Chondrocyte (in vitro differentiated cells): ENCODE measurements at places on chromosomes 1 and 21. TPM values are rescaled to one million over a fixed set of nuclear protein-coding genes. Genes with fewer than 3 reads are reported as not detected.

BARHL2 gene
- total RNA-seq: not detected in 3 replicates

EPHB2 gene
- 44.6 to 57.5 TPM (median 48.0 TPM) in 3 replicates for total RNA-seq

LRRC53 gene
- total RNA-seq: not detected in 3 replicates

NEXN gene
- total RNA-seq: 46.2 to 48.3 TPM (median 47.6 TPM) in 3 replicates

S100A4 gene
- total RNA-seq: 331 to 404 TPM (median 388 TPM) in 3 replicates

CFAP74 gene
- not detected in 3 replicates for total RNA-seq

GRCh38 chr1:61253059-61253735 is 170.8 kb downstream of the NFIA start:
- DNase-seq: no peak

- no peak for DNase-seq
These were observed 511.4 kb downstream of the AJAP1 start for GRCh38 chr1:5165762-5166161.

- DNase-seq: no peak
These were observed 278.9 kb downstream of the SEC16B start for GRCh38 chr1:177690996-177691395.

GRCh38 chr1:116390195-116390594 is 17.2 kb downstream of the ATP1A1 start:
- DNase-seq: no peak

DNA sequence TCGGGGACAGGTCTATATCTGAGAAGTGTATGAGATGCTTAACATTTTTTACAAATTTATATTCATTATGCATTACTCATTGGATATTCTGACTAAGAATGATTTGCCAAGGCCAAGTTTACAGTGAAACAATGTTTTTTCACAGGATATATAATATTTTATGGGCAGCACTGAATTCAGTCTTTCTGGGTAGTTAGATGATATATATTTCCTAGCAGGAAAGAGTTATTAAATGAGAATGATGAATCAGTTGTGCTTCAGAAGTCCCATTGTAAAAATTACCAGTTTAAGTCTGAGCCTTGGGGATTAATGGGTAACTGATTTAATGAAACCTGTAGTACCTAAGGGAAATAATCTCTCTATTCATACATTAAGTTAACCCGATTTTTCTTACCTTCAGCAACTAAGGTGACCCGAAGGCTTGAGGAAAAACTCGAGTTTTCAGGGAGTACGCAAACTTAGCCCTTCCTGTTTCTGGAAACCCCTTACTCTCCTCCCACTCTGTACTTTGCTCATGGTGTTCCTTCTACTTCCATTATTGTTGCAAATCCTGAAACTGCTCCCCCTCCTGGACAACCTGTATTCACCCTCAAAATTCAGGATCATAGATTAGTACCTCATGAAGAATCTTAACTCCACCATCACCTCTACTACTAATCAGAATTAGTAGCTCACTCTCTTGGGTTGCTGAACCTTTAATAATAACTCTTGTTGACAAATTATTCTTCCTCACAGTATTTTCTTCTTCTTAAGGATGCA is 135.1 kb downstream of the AK5 start:
- DNase-seq: no peak

GRCh38 chr1:49556676-49557234 is 467.0 kb downstream of the AGBL4 start:
- DNase-seq: no peak

DNA sequence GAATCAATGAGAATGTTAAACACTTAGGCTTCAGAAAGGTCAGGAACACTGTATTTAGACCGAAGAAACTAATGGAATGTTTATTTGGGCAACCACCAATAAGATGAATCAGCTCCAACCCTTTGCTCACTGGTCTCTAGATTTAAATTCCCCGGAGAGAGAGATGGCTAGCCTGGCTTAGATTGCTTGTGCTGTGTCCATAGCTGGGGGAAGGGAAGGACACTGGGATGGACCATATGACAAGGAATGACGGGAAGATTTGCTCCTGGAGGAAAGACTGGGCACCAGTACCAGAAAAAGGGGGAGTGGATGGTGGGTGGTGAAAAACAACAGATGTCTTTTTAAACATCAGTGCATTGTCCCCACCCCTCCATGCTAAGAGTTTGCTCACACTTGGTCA is 426.6 kb downstream of the DUSP10 start:
- DNase-seq: no peak

- DNase-seq: no peak
These were observed 6.6 kb downstream of the PADI2 start for GRCh38 chr1:17112496-17113236.

DNA sequence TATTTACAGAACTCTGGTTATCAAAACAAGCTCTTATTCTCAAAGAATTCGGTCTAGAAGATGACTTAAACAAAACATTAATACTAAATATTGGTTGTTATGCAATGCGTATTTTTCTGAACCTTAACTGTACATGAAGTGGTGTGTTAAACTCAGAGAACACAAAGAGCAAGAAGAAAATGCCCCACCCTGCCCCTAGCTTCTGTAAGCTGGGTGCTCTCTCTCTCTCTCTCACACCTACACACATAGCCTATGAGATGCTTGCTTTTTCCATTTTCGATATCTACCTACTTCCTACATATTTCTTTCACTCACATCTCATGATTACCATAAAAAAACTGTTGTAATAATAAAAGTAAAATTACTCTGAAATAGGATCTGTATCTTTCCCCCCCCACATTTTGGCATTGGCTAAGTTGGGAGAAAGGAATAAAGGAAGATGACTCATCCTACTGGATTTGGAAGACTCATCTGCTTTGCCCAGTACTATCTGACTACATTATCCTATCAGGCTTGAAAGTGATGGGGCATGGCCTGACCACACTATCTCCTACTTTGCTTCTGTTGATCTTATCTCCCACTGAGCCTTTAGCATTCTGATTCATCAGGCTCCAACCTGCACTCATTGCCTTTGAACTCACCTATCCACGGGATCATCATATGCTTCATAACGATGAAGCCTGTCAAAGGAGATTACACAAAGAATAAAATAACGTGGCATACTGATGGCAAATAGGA is 2.9 kb downstream of the CRYZ start:
- no peak for DNase-seq

- DNase-seq: no peak
These were observed 351.5 kb upstream of the PLD5 start for GRCh38 chr1:242876030-242876429.

DNA sequence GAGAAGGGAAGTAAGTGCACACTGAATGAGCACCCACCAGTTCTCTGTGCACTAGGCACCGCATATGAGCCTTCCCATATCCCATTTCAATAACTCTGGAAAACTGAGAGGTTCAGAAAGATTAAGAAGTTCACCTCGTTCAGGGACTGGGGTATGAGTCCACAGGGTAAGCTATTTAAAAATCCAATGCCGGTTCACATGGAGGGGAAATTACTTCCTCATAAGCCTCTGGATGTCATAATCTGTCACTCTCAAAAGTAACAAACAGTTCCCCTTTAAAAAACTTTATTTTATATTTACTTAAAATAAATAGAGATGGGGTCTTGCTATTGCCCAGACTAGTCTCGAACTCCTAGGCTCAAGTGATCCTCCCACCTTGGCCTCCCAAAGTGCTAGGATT is 1.9 kb downstream of the OR2B11 start:
- DNase-seq: no peak

DNA sequence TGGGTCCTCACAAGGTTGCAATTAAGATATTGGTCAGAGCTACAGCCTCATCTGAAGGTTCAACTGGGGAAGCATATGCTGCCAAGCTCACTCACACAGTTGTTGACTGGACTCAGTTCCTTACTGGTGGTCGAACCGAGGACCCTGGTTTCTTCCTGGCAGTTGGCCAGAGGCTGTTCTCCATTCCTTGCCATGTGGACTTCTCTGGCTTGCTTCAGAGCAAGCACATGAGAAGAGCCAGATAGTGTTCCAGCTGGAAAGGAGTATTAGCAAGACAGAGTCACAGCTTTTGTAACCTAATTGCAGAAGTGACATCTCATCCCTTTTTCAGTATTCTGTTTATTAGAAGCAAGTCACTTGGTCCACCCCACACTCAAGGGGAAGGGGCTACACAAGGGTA is 23.6 kb downstream of the POU2F1 start:
- DNase-seq: no peak
